ENCODE measurements at places on chromosomes 5 and 9. TPM values are rescaled to one million over a fixed set of nuclear protein-coding genes. Genes with fewer than 3 reads are reported as not detected.

GPR150 gene
- 0.06 TPM for polyA plus RNA-seq

DNA sequence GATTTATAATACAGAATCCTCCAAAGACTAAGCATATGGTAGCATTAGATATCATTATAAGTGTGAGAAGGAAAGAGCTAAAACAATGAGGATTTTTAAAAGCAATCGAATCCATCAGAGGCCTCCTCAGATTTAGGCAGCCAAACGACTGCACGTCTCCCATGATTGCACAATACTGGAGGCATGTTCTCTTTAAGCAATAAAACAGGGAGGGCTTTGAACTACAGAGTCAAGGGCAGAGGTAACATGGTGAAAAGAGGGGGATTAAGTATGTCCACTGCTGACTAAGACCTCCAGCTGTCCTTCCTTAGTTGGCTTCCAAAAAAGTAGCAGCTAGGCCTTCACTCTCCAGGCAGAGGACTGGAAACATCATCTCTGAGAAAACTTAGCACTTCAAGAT, 298.7 kb upstream of the RGMB start:
- DNase-seq, result no peak

CRB2 gene
- not detected for polyA plus RNA-seq

TICAM2 gene
- not detected for polyA plus RNA-seq

- DNase-seq, result no peak
Measured at GRCh38 chr5:40689438-40689837, 9.7 kb downstream of the PTGER4 start.

GRCh38 chr5:179267671-179268083, 77.6 kb downstream of the ADAMTS2 start:
- DNase-seq, result peak; percentile 68

DNA sequence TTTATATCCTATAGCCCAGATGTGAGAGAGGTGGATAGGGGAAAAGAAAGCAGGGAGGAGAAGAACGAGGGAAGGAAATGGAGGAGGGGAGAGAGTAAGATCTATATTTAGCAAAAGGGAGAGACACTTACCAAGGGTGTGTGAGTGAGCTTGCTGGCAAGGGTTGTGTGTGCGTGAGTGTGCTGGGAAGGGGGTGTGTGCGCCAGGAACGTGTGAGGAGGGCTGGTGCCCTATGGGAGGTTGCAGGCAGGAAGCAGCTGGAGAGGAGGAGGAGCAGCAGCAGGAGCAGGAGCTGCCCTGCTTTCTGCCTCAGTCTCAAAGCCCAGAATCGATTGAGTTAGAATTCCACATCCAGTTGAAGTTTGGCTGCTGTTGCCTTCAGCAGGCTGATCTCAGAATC, 148.3 kb upstream of the RUSC2 start:
- DNase-seq, result no peak

FAM221B gene
- polyA plus RNA-seq, result not detected

GRCh38 chr9:133642708-133643361, 6.7 kb downstream of the DBH start:
- no peak for DNase-seq

DNA sequence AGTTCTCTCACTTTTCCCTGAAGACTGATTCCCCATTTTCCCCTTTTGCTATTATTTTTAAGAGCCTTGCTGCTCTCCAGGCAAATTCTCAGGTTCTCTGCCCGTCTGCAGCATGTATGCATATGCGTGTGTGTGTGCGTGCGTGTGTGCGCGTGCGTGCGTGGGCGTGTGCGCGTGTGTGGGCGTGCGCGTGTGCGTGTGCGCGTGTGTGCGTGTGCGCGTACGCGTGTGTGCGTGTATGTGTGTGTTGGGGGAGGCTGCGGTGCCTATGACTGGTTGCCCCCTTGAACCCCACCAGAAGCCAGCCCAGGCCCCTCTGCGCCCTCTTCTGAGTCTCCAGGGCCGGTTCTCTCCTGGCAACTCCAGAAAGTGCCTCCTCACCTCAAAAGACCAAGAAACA, 987 bp upstream of the FOXI1 start:
- DNase-seq, result no peak

IFNK gene
- polyA plus RNA-seq, result not detected

GRCh38 chr5:160081495-160081894, 37.8 kb downstream of the PWWP2A start:
- no peak for DNase-seq

GRCh38 chr5:68898951-68899471, 194.8 kb upstream of the SLC30A5 start:
- no peak for DNase-seq

GRCh38 chr5:35356725-35357124, 126.4 kb upstream of the PRLR start:
- no peak for DNase-seq

GRCh38 chr5:61974680-61975079, 331.3 kb upstream of the KIF2A start:
- no peak for DNase-seq

DNA sequence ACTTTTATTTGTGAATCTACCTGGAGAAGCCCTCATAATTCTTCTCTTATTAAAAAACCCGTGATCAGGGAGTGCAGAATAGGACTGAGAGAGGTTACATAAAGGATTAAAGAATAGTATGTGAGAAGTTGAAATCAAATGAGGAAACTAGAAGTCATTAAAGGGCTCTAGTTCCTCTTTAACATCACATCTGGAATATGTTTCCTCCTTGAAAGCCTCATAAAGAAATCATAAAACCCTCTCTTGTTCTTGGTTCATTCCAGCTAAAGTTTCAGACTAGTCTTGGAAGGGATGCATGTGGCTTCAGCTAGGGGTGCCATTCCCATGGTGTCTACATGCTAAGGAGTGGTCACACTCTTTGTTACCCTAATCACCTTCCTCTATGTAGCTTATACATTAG, 5.7 kb upstream of the C5orf46 start:
- no peak for DNase-seq
